ENCODE measurements at places on chromosomes 6 and 20.
A peak's percentile ranks its signal among the peaks of the same experiment; 100 is the strongest.

- no peak for DNase-seq
Observed at GRCh38 chr6:39476151-39476550, 153.6 kb upstream of the KCNK16 start.

DNA sequence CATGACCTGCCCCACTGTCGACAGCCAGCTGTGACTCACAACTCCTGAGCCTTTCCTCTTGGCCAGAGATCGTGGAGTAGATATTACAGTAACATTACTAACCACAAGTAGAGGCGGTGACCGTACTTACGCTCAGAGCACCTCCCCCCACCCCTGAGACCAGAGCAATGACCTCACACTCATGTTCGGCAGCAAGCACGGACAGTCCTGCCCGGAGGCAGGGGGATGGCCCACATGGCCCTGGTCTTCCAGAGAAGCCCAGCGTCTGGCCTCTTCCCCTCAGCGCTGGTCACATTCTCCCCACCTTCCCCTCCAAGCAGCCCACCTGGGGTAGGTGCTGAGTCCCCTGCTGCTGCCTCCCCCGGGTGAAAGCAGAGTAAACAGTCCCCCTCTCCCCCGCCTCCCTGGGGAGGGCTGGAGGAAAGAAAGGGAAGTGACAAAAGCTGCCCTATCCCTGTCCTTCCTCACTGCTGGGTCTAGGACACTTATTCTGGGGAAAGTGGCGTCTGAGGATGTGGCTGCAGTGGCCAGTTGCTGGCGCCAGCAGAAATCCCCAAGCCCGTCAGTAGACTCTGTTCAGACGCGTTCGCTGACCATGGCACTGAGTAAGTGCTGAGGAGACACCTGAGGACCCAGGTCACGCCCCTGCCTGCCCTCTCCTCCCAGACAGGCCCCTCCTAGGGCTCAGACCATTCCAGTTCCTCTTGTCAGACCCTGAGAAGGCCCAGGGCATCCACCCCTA lies 68.5 kb downstream of the MRPL14 start:
- no peak for DNase-seq

GRCh38 chr20:9498322-9498721 lies 16.1 kb upstream of the LAMP5 start:
- DNase-seq: no peak

- no peak for DNase-seq
Observed at GRCh38 chr6:17466707-17467106, 73.3 kb downstream of the CAP2 start.

- no peak for DNase-seq
Observed at GRCh38 chr6:111176038-111176759, 88.9 kb downstream of the SLC16A10 start.

DNA sequence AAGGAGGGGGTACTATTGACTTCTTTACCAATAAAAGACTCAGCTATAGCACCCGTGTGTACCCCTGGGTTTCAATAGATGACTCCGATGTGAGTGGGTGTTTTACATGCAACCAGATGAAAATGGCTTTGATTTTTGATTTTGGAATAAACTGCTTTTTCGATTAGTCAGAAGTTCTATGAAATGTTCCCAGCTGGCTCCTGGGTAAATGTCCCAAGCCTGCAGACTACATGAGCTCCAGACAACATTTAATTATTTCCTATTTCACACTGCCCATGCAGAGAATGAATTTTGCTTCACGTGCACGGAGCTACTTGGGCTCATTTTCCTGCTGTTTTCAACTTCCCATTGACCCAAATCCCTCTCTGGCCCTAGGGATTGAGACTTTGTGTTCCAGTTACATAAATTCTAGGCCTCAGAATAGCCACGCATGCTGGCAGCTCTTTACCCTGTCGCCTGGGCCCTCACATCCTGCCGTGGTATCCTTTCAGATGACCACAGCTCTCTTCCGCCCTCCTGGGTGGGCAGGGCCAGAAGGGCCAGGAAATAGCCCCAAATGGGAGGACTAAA lies 59.7 kb downstream of the GPR6 start:
- DNase-seq: no peak

GRCh38 chr6:13273931-13274706 lies 54.2 kb downstream of the TBC1D7 start:
- peak; percentile 12 for DNase-seq

DNA sequence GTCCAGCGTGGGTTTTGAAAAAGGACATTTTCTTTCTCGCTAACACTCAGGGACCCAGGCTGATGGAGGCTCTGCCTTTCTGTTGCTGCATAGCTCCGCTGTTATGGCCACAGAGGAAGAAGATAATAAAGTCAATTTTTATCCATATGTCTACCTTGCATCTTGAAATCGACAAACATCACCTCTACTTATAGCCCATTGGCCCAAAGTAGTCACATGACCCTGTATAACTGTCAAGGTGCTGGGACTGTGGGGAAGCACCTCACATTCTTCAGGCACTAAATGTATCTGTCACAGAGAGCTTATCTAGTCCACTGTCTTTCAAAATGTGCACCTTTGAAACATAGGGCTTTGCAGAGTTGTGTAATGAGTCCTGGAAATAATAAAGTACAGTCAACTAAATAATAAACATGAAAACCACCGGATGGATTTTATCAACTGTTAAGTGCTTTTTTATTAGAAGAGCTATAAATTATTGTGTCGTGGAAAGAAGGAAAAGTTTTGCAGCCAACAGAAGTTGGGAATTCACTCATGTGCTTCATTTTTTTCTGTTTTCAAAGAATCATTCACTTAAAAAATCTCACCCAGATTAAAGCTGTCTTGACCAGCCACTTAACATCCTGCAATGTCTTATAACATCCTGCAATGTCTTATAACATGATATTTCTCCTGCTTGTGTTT lies 47.7 kb upstream of the RCAN2 start:
- no peak for DNase-seq

DNA sequence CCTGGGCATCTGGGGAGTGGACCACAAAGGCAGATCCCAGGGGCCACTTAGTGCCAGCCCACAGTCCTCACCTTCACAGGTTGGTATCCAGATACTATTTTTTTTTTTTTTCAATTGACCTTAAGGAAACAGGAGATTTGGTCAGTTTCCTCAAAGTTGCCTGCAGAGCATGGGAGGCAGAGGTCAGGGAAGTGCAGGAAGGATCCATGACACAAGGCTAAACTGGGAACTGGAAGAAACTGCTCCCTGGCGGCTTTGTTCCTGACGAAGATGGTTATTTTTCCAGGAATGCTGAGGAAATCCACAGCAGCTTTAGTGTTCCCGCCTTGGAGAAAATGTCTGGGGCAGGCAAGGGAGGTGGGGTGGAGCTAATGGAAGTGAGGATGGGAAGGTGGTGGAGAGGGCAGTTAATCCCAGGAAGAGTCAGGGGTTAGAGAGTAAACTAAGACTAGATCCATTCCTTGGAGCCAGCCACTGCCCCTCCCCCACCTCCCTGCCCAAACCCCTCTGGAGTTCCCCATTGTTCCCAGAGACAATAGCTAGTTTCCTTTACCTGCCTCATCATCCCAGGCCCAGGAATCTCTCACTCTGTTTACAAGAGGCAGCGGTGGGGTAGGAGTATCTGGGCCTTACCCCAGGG lies 14.3 kb upstream of the MYMX start:
- no peak for DNase-seq

- DNase-seq: no peak
Observed at GRCh38 chr6:56534680-56535419, 107.8 kb downstream of the DST start.

GRCh38 chr20:53636540-53637097 lies 43.0 kb upstream of the ZNF217 start:
- DNase-seq: no peak

DNA sequence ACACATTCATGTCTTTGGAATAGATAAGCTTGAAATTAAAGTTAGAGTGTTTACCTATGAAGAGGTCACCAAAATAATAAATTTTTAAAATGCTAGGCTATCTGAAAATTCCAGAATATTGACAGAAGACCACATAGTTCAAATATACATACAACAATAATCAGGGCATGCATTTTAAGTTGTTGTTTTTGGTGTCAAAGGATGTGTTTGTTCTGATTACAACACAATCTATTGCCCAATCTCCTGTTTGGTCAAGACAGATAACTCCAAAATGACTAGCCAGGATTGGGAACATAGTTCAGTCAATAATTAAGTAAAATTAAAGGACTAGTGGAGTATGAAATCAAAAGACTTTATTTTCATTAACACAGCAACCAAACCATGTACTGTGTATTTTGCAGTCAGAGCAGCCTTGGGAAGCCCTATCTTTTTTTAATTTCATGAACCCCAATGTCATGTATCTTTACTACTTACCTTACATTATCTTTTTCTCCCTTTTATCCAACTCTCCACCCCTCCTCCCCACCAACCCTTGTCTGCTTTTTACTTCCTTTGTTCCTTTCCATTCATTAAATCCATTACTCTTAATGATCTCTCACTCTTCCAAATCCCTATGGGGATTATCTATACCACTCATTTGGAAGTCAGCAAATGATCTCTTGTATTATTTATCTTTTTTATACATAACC lies 111.2 kb downstream of the CDK19 start:
- DNase-seq: no peak

DNA sequence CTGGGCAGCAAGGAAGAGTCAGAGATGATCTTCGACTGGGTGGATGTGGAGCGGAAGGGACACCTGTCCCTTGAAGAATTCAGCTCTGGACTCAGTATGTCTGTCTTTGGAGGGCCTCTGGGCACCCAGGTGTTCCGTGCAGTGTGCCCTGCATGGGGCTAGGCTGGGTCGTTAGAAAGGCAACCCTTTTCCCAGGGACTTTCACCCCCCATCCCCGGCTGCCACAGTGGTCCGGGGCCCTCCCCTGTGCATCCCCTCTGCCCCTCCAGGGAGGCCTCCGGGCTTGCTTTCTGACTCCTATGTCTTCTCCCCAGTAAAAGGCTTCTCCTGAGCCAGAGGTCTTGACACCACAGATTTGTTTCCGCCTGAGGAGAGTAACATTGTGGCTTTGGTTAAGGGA lies 16.2 kb downstream of the RAB44 start:
- no peak for DNase-seq

Data from T-helper 1 cell (primary cell).